ENCODE measurements at places on chromosomes 2 and 18. TPM values are rescaled to one million over a fixed set of nuclear protein-coding genes. Genes with fewer than 3 reads are reported as not detected.

The MROH2A gene
- total RNA-seq = not detected

The PLEK gene
- 0.32 TPM for total RNA-seq

The DSG1 gene
- total RNA-seq = not detected

The TMEFF2 gene
- not detected for total RNA-seq

The RNASEH1 gene
- total RNA-seq = 34.3 TPM

The NOSTRIN gene
- 1.5 TPM for total RNA-seq

The SPP2 gene
- not detected for total RNA-seq

The MXD1 gene
- 7.7 TPM for total RNA-seq

The SEMA4C gene
- total RNA-seq = 17.2 TPM

The RELCH gene
- total RNA-seq = 40.2 TPM

The ABCB11 gene
- not detected for total RNA-seq

The FKBP1B gene
- 4.1 TPM for total RNA-seq

The CIDEA gene
- 0.52 TPM for total RNA-seq

The PDCD1 gene
- total RNA-seq = not detected

The COMMD1 gene
- total RNA-seq = 58.0 TPM

The CNDP2 gene
- 35.1 TPM for total RNA-seq

The ZEB2 gene
- total RNA-seq = 139 TPM

The LOXHD1 gene
- not detected for total RNA-seq

The GALR1 gene
- not detected for total RNA-seq

The NYAP2 gene
- not detected for total RNA-seq

The KCNG2 gene
- not detected for total RNA-seq

The CD28 gene
- total RNA-seq = under 0.01 TPM

The ASXL3 gene
- total RNA-seq = not detected

Data from articular chondrocyte of knee joint (primary cell).